ENCODE measurements at places on chromosomes 5 and 9.

DNA sequence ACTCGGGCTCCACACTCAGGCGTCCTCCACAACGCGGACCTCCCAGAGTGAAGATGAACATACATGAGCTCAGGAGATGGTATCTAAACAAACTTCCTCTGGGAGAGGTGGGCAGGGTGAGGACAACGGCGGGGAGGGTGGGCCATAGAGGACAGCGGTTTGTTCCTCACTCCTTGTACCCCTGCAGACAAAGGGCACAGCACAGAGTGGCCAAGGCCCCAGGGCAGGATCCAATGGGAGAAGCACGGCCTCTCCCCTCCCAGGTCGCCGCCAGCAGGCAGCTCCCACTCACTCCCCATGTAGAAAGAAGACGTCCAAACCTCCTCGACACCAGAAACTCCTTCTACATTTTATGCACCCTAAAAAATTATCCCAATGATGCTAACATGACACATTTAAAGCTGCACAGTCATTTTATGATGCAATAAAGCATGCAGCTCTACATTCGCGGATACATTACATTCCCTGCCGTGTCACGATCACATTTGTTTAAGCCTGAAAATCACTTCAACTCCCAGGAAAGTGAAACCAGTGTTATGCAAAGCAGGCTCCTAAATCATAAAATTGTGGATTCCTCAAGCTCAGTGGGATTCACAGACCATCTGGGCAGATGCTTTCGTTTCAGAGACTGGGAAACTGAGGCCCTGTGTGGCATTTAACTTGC is 87.5 kb upstream of the SARDH start:
- no peak for DNase-seq

GRCh38 chr5:181205761-181206649 is 1.0 kb upstream of the TRIM7 start:
- peak; percentile 34 for DNase-seq

- peak; percentile 73 for DNase-seq
These were observed 2.6 kb upstream of the NFIL3 start for GRCh38 chr9:91426123-91426745.

GRCh38 chr5:53126521-53126920 is 17.0 kb upstream of the MOCS2 start:
- DNase-seq: no peak

GRCh38 chr5:171595801-171596231 is 176.4 kb downstream of the FGF18 start:
- peak; percentile 65 for DNase-seq

Data from dermis blood vessel endothelial cell (primary cell).